Natural killer cell (primary cell): ENCODE measurements at places on chromosomes 7 and 10. TPM values are rescaled to one million over a fixed set of nuclear protein-coding genes. Genes with fewer than 3 reads are reported as not detected.
A peak's percentile ranks its signal among the peaks of the same experiment; 100 is the strongest.

DNA sequence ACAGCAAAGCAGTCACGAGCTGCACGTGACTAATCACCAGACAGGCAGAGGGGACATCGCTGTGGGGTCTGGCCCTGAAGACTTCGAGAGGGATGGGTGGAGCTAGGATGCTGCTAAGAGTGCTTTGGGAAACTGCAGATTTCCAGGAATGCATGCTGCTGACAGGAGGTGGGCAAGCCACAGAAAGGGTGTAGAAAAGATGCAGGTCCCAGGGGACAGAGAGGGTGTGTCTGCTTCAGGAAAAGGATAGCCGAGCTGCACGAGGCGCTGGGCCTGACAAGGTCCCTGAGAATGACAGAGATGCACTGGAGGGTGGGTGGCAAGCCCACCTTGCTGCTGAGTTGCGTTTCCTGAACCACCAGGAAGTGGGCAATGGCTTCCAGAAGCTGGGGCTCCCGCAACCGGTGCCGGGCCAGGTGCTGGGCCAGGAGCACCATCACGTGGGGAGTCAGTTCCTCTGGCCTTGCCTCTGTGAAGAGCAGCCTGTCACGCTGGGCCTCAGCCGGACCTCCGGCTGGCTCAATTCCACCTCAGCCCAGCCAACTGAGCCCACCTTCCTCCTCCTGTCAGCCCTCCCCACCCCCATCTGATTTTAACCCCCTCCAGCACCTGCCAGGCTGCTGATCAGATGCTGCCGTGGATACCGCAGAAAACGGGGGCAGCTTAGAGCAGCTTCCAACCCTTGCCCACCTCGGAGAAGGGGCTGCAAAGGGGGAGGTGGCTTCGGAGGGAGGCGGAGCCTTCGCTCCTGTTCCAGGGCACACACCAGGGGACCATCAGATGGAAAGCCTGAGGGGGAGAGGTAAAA, 2.2 kb downstream of the FASTK start:
- no peak for DNase-seq
- peaks cover 31% of the 10 kb centered on the region for H3K4me1 ChIP-seq
- no peak overlapping the region for H3K27ac ChIP-seq

GRCh38 chr10:72050873-72051272, 37.5 kb downstream of the SPOCK2 start:
- DNase-seq, result no peak
- no peaks in the 10 kb centered on the region for H3K27me3 ChIP-seq
- no peaks in the 10 kb centered on the region for H3K4me1 ChIP-seq
- no peak overlapping the region for H3K4me3 ChIP-seq
- no peak overlapping the region for H3K27ac ChIP-seq

GRCh38 chr10:35769795-35770194, 127.7 kb upstream of the FZD8 start:
- H3K27me3 ChIP-seq, result no peaks in the 10 kb centered on the region
- H3K4me3 ChIP-seq, result no peak overlapping the region
- H3K36me3 ChIP-seq, result no peaks in the 10 kb centered on the region
- H3K27ac ChIP-seq, result no peak overlapping the region

- H3K4me3 ChIP-seq, result no peak overlapping the region
- H3K27me3 ChIP-seq, result no peaks in the 10 kb centered on the region
- H3K27ac ChIP-seq, result no peak overlapping the region
- DNase-seq, result no peak
- H3K4me1 ChIP-seq, result no peaks in the 10 kb centered on the region
These were observed 356.3 kb downstream of the CXCL12 start for GRCh38 chr10:44028384-44029137.

GRCh38 chr7:75663302-75663907, 75.3 kb downstream of the HIP1 start:
- H3K4me1 ChIP-seq, result no peaks in the 10 kb centered on the region
- H3K36me3 ChIP-seq, result no peaks in the 10 kb centered on the region
- no peaks in the 10 kb centered on the region for H3K27me3 ChIP-seq
- no peak overlapping the region for H3K4me3 ChIP-seq

DNA sequence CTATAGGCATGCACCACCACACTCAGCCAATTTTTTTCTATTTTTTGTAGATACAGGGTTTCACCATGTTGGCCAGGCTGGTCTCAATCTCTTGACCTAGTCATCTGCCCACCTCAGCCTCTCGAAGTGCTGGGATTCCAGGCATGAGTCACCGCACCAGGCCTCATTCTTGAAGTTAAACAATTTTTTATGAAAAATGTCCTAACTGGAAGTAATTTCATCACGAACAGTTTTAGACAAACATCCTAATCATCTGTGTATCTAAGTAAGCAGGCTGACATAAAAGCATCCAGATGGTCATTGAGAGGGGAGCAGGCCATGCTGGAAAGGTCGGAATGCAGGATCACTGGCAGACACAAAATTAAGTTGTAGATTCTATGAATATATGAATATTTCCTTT, 269.1 kb downstream of the ZMYND11 start:
- H3K4me3 ChIP-seq, result no peak overlapping the region
- H3K36me3 ChIP-seq, result no peaks in the 10 kb centered on the region
- H3K27ac ChIP-seq, result no peak overlapping the region
- no peaks in the 10 kb centered on the region for H3K27me3 ChIP-seq

- H3K27ac ChIP-seq, result no peak overlapping the region
- peaks cover 8% of the 10 kb centered on the region for H3K4me1 ChIP-seq
- H3K4me3 ChIP-seq, result no peak overlapping the region
- H3K36me3 ChIP-seq, result no peaks in the 10 kb centered on the region
- no peaks in the 10 kb centered on the region for H3K27me3 ChIP-seq
- DNase-seq, result no peak
These were observed 176.4 kb upstream of the RHEB start for GRCh38 chr7:151695951-151696541.

The OIT3 gene
- not detected for total RNA-seq

The AKR1C4 gene
- total RNA-seq, result not detected

GRCh38 chr7:157278791-157279724, 57.7 kb upstream of the DNAJB6 start:
- DNase-seq, result peak; percentile 28
- peaks cover 3% of the 10 kb centered on the region for H3K27me3 ChIP-seq
- no peaks in the 10 kb centered on the region for H3K36me3 ChIP-seq
- H3K4me1 ChIP-seq, result peaks cover 47% of the 10 kb centered on the region

- no peak overlapping the region for H3K27ac ChIP-seq
- DNase-seq, result no peak
- H3K4me3 ChIP-seq, result no peak overlapping the region
These were observed 3.9 kb upstream of the ITGB1 start for GRCh38 chr10:32961895-32962369.

The NEBL gene
- total RNA-seq, result 1.1 TPM

The GDF10 gene
- not detected for total RNA-seq

The DKK1 gene
- total RNA-seq, result not detected

The CNPY4 gene
- total RNA-seq, result 23.9 TPM

- DNase-seq, result no peak
- no peaks in the 10 kb centered on the region for H3K4me1 ChIP-seq
- H3K27ac ChIP-seq, result no peak overlapping the region
- H3K27me3 ChIP-seq, result no peaks in the 10 kb centered on the region
- H3K4me3 ChIP-seq, result no peak overlapping the region
- no peaks in the 10 kb centered on the region for H3K36me3 ChIP-seq
These were observed 814.6 kb upstream of the AUTS2 start for GRCh38 chr7:68783684-68784083.

- DNase-seq, result no peak
- H3K36me3 ChIP-seq, result no peaks in the 10 kb centered on the region
- no peaks in the 10 kb centered on the region for H3K27me3 ChIP-seq
- H3K4me1 ChIP-seq, result peaks cover 32% of the 10 kb centered on the region
- H3K4me3 ChIP-seq, result no peak overlapping the region
- no peak overlapping the region for H3K27ac ChIP-seq
These were observed 64.0 kb upstream of the DUSP5 start for GRCh38 chr10:110433740-110434139.

The GATAD1 gene
- 43.3 TPM for total RNA-seq

DNA sequence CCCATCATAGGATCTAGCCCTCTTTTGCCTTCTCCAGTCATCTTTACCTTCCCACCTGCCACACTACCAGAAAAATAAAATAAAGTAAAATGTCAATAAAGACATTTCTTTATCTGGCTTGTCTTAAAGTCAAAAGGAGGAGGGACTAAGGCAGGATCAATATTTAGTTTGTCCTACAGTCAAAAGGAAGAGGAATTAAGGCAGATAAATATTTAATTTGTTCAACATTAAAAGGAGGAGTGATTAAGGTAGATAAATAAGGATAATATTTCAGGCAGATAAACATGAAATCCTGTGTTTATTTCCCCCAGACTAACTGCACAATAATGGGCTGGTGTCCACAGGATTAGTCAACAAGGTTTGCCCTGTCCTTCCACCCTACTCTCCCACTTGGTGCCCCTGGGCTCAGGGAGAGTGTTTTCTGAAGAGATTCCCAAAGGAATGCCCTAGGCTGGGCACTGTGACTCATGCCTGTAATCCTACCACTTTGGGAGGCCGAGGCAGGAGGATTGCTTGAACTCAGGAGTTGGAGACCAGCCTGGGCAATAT, 18.3 kb upstream of the MSMB start:
- no peak overlapping the region for H3K27ac ChIP-seq
- H3K4me1 ChIP-seq, result no peaks in the 10 kb centered on the region
- no peak for DNase-seq
- no peaks in the 10 kb centered on the region for H3K27me3 ChIP-seq
- H3K4me3 ChIP-seq, result no peak overlapping the region

DNA sequence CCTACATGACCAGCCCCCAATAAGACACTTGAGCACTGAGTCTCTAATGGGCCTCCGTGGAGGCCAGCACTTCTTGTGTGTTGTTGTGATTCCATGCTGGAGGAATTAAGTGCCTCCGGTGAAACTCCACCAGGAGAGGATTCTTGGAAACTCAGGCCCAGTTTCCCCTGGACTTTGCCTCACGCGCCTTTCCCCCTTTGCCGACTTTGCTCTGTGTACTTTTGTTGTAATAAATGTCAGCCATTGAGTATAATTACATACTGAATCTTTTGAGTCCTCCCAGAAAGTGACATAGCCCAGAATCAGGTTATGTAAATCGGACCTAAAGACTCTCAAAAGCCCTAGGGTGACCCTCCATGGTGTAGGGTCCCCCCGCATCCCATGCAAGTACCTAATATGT, 82.4 kb downstream of the DLG5 start:
- H3K27me3 ChIP-seq, result no peaks in the 10 kb centered on the region
- peaks cover 40% of the 10 kb centered on the region for H3K36me3 ChIP-seq
- peaks cover 8% of the 10 kb centered on the region for H3K4me1 ChIP-seq

- no peak overlapping the region for H3K4me3 ChIP-seq
- no peaks in the 10 kb centered on the region for H3K27me3 ChIP-seq
- H3K36me3 ChIP-seq, result no peaks in the 10 kb centered on the region
These were observed 1183.4 kb upstream of the AUTS2 start for GRCh38 chr7:68414631-68415425.

- no peaks in the 10 kb centered on the region for H3K36me3 ChIP-seq
- H3K4me3 ChIP-seq, result no peak overlapping the region
- DNase-seq, result no peak
- no peaks in the 10 kb centered on the region for H3K27me3 ChIP-seq
- H3K27ac ChIP-seq, result no peak overlapping the region
These were observed 13.3 kb downstream of the GNA12 start for GRCh38 chr7:2830609-2831376.

The SLIT1 gene
- 1.1 TPM for total RNA-seq

DNA sequence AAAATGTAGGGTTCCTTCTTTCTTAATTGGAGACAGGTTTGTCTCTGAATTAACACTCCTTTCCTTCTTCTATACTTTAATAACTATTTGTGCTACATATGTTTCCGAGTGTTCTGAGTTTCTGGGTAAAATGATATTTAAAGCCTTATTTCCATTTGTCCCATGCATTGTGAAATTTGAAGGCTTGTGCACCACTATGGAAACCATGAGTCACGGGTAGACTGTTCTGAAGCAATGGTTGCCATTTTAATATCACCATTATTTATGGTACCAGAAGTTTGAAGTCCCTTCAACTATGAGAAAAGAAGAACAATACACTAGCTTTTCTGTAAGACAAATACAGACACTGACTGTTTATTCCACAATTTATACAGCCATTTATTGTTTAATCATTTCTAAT, 44.7 kb upstream of the ZEB1 start:
- no peaks in the 10 kb centered on the region for H3K4me1 ChIP-seq
- no peak for DNase-seq
- H3K4me3 ChIP-seq, result no peak overlapping the region
- no peak overlapping the region for H3K27ac ChIP-seq

GRCh38 chr10:92729886-92730285, 40.1 kb downstream of the HHEX start:
- no peaks in the 10 kb centered on the region for H3K27me3 ChIP-seq
- H3K4me1 ChIP-seq, result no peaks in the 10 kb centered on the region
- H3K36me3 ChIP-seq, result no peaks in the 10 kb centered on the region
- no peak overlapping the region for H3K27ac ChIP-seq
- H3K4me3 ChIP-seq, result no peak overlapping the region

DNA sequence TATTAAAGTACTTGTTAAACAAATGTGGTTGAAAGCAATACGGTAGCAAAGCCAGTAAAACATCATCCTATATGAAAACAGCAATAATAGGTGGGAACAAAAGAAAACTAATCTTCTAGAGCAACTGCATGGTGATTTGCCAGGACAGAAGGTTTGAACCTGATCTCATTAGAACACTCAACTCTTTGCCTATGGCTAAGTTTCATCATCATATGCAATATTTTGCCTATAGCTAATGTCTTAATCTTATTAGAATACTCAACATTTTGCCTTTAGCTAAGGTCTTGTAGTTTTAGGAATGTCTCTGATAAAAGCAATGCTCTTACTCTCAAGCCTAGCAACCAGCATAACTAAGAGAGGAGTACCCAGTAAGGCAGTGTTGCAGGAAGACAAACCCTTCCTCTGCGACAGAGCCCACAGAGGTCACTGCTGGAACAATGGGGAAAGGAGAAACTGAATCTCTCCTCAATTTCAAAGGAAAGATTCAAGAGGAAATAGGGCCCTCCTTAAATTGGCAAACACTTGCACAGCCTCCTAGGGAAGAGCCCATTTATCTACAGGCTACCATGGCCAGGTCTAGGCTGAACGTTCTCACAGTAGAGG, 38.3 kb downstream of the CADPS2 start:
- H3K27me3 ChIP-seq, result no peaks in the 10 kb centered on the region
- H3K27ac ChIP-seq, result no peak overlapping the region
- no peaks in the 10 kb centered on the region for H3K36me3 ChIP-seq
- no peak overlapping the region for H3K4me3 ChIP-seq

DNA sequence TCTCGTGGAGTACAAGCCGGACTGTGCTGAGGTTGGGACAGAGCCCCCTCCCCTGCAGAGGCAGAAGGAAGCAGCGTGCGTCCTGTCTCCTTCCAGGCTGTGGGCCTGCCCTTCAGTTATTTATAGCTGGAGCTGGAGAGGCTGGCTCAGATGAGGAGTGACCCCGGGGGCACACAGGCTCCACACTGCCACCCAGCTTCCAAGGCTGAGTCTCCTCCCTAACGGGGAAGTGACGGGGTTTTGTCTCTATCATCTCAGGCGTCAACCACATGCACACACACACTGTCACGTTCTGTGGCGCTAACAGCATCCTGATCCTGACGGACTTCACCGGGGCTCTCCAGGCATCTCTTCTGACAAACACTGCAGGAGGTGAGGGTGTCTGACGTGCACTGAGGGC, 25.4 kb downstream of the AMZ1 start:
- no peaks in the 10 kb centered on the region for H3K36me3 ChIP-seq
- peak; percentile 33 for DNase-seq
- peaks cover 31% of the 10 kb centered on the region for H3K27me3 ChIP-seq
- no peak overlapping the region for H3K27ac ChIP-seq
- H3K4me3 ChIP-seq, result no peak overlapping the region

The OR6V1 gene
- total RNA-seq, result not detected

The PITX3 gene
- total RNA-seq, result not detected
